ENCODE measurements at places on chromosomes 2 and 18.

DNA sequence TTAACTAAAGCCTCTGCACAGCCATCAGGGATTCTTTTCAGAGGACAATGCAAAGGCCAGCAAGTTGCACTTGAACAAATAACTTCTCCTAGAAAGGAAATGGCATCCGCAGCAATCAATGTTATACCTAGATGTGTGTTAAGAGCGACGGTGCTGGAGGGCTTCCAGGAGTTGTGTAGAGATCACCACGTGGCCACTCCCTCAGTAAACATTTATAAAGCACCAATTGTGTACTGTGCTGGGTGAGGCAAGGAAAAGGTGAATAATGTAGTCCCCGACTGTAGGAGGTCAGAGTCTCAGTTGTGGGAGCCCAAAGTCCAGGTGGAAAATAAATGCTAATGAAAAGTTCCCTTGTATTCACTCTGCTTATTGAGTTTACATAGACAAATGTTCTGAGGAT lies 135.0 kb downstream of the ALK start:
- DNase-seq: no peak

DNA sequence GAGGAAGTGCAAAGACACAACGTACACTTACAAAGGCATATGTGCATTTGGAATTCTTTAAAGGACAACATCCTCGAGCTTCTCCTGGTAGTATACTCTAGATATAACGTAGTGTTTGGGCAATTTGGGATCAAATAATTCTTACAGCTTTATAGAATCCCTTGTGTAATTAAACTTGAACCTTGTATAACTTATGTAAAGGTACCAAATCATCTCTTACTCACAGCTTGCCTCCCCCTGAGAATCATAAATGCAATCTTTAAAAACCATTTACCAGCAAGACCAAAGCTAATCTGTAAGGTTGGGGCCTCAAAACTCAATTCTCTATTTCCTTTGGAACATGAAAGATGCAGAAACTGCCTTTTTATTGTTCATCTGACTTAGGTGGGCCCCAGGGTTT lies 12.2 kb upstream of the TNP1 start:
- DNase-seq: no peak

DNA sequence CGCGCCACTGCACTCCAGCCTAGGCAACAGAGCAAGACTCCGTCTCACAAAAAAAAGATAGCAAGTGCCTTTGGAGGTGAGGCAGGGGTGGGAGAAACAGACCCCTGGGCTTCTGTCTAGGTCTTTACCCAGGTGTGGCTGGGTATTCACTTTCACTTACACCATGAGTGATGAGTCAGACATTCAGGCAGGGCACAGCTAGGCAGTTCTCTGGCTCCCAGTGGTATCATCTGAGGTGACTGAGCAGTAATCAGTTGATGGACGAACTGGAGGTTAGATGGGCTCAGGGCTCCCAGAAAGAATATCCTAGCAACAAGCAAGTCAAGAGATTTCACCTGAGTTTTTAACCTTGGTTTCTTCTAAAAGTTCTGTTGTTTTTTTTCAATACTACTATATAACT lies 107.0 kb upstream of the RAB6C start:
- no peak for DNase-seq

DNA sequence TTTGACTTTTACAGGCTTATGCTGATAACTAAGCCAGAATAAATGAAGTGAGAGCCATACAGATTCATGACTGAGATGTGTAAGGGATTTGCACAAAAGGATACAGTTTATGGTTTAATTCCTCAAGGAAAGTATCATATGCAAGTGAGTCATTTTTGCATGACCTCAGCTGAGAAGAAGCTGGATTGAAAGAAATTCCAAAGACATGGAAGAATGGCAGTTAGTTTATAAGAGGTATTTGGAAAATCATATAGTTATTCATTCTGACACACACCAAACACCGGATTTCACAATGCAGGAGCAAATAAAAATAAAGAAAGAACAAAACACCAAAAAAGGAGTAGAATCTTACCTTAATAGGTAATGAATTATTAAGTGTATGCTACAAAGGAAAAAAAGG lies 83.2 kb upstream of the RND3 start:
- DNase-seq: no peak

- DNase-seq: no peak
These were observed 94.5 kb downstream of the COPS8 start for GRCh38 chr2:237180187-237180586.

DNA sequence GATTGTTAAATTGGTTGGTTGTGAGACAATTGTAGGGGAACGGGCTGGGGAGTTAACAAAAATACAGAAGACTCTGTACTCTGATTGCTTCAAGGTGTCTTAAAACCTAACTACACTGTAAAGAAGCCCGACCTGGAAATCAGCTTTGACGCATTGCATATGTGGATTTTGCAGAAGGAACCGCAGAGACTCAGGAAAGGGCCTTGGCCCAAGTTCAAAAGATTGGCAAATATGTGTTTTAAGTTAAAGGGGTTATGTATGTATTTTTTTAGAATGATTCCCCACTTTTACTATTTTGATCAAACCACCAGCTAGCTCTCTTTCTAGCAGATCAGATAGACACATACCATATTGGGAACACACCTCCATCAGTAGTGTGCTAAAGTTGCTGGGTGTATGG lies 18.0 kb upstream of the EDAR start:
- no peak for DNase-seq

DNA sequence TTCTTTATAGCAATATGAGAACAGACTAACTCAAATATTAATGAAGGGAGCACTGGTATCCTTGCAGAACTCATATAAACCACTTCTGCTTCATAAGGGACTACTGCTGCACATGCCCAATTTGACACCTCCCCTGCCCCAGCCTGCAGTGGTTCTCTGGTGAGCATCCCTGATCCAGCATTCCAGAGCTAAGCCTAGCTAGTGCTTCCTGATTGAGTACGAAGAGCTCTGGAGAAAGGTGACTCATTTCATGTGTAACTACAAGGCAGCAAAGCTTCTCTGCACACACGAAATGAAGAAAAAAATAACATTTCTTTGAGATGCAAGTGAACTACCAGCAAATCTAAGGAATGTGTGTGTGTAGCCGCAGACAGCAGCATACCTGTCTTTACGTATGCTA lies 22.8 kb upstream of the ADNP2 start:
- no peak for DNase-seq

DNA sequence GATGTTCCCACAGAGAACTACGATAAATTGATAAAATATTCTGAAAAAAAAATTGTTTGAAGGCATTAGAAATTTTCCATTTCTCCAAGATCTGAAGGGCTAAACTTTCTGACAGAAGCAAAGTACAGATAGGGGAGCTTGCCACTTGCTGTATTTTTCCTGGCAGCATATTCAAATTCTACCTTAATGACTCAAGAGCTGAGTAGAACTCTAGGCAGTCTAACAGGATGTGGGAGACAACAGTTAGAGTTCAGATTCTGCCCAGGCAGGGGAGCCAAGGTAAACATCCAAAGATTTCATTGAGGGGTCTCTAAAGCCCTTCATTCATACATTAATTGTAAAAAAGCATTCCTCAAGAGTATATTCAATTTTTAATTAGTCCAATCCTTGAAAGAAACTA lies 46.0 kb upstream of the RIT2 start:
- no peak for DNase-seq

DNA sequence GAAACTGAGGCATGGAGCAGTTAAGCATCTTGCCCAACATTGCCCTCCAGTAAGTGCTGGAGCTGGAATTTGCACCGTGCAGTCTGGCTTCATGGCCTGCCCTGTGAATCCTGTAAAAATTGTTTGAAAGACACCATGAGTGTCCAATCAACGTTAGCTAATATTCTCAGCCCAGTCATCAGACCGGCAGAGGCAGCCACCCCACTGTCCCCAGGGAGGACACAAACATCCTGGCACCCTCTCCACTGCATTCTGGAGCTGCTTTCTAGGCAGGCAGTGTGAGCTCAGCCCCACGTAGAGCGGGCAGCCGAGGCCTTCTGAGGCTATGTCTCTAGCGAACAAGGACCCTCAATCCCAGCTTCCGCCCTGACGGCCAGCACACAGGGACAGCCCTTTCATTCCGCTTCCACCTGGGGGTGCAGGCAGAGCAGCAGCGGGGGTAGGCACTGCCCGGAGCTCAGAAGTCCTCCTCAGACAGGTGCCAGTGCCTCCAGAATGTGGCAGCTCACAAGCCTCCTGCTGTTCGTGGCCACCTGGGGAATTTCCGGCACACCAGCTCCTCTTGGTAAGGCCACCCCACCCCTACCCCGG lies 1.3 kb downstream of the PROC start:
- no peak for DNase-seq

GRCh38 chr2:29224693-29225551 lies 109.7 kb downstream of the CLIP4 start:
- DNase-seq: no peak

DNA sequence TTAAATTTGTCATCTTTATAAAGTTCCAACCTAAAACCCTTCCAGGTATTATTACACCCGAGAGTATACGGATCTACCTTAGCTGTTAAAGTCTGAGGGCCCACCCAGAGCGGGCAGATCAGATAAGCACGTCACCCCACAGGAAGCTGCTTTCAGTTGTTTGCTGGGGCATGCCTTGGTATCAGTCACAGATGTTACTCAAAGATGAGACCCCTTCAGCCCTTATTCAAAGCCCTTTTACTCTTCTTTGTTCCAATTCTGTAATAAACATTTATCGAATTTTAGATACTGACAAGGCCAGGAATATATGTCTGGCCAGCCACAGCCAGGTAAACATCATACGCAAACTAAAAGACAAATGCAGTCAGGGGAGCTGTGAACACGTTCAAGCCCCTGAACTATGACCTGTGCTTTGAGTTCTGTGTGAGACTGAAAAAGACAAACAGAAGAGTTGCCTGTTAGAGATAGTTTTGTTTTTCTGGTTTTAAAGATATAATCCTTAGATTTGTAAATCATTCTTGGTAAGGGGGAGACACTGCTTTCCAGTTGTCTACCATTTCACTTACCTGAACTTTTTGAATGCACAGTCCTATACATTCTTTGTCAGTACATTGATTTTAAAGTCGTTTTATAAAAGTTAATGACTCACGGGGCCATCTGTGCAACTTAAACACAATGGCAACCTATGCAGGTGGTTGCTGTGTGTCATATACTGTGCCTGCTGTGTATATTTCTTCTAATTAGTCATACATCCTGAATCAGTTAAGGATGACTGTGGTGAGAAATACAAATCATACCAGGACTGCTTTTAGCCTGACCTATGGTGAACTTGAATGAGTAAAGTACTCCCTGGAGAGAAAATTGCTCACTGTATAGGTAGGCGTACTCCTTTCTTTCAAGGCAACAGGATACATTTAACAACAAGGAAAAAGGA lies 100.5 kb upstream of the ITPRID2 start:
- no peak for DNase-seq

GRCh38 chr18:64674694-64675093 lies 525.8 kb upstream of the LINC00305 start:
- DNase-seq: no peak

Data from stimulated activated CD4-positive, alpha-beta T cell treated with anti-CD3 and anti-CD28 coated beads, Interleukin-15, amount 100 ng/mL, for 1 hour (primary cell).